Kidney capillary endothelial cell (primary cell): ENCODE measurements at places on chromosomes 1 and 21.
A peak's percentile ranks its signal among the peaks of the same experiment; 100 is the strongest.

GRCh38 chr21:25313829-25314228, 293.5 kb downstream of the MRPL39 start:
- DNase-seq = no peak

GRCh38 chr1:92169214-92170005, 48.3 kb upstream of the C1orf146 start:
- no peak for DNase-seq

DNA sequence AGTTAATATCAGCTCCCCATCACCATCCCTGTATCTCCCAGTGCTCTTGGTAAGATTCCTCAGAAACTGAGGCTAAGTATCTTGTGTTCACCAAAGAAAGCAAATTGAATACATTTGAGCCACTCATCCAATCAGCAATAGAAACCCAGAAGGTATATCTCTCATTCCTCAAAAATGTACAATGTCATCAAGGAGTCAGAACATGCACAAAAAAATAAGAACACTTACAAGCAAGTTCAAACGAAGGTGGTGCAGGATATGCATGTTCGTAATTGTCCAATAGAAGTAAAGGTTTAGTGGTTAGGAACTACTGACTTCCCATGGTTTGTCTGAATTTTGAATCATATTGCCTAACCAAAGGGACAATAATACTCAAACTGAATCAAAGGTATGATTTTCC, 24.3 kb downstream of the RXRG start:
- DNase-seq = no peak

DNA sequence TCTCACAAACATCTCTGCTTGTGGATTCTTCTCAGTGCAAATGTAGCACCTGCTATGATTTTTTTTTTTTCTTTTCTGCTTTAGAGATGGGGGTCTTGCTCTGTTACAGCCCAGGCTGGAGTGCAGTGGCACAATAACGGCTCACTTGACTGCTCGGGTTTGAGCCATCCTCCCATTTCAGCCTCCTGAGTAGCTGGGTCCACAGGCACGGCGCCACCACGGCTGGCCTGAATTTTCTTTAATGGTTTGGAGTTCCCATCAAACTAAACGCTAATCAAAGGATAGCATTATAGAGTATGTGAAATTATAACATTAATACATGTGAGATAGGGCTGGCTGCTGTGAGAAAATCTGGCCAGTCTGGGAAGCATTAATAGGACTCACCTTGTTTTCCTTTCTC, 7.2 kb upstream of the PTGER3 start:
- no peak for DNase-seq

DNA sequence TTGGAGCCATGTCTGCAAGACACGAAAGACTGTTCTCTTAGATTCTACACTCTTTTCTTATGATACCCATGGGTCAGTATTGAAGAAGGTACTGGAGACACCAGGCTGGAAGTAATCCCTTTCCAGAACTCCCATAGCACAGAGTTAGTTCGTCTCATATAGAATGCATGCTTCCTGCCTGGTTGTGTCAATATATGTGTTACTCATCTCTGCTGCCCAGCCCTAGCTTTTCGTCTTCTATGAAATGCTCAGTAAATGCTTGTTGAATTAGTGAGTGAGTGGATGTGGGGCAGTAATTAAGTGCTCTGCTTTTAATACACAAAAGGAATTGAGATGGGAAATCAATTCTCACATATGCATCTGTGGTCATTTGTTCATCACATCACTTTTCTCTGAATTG, 32.1 kb downstream of the ADCY10 start:
- no peak for DNase-seq

GRCh38 chr1:170707959-170708655, 44.2 kb downstream of the PRRX1 start:
- DNase-seq = peak; percentile 96

GRCh38 chr21:24200052-24200451, 1407.2 kb downstream of the MRPL39 start:
- no peak for DNase-seq

DNA sequence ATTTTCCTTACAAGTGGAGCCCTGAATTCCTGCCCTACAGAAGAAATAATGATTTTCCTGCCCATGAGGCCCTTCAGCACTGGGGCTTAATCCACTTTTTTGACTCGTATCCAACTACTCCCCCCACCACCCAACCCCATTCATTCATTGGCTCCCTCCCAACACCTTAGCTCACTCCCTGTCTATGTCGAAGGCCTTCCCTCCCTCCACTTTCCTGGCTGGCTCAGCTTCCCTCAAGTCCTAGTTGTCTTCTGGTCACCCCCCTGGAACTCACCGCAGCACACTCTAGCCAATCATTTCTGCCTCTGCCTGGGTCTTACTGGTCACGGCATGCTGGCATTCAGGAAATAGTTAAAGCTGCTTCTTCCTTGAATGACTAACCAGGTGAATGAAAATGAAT, 118.9 kb downstream of the PGBD5 start:
- no peak for DNase-seq

GRCh38 chr1:43706598-43707189, 642 bp upstream of the ST3GAL3 start:
- DNase-seq = no peak
